ENCODE measurements at places on chromosomes 3 and 15. TPM values are rescaled to one million over a fixed set of nuclear protein-coding genes. Genes with fewer than 3 reads are reported as not detected.

DNA sequence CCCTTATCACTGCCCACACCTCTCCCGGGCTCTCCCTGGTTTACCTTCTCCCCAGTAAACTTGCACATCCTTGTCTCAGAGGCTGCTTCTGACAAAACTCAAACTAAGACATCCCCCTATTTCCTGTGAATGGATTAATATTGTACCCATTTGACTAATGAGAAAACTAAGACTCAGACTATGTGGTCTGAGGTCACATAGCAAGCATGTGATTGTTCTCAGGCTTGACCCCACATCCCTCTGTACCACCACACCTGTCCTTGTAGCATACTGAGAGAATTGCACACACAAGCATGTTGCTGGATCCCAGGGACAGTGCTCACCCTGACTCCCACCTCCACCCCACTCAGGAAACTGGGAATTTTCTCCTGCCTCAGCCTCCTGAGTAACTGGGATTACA lies 90.7 kb upstream of the HES1 start:
- H3K36me3 ChIP-seq, result no peaks in the 10 kb centered on the region
- no peak overlapping the region for H3K27ac ChIP-seq
- no peaks in the 10 kb centered on the region for H3K4me1 ChIP-seq
- DNase-seq, result no peak
- no peaks in the 10 kb centered on the region for H3K27me3 ChIP-seq
- H3K4me3 ChIP-seq, result no peak overlapping the region

- H3K4me3 ChIP-seq, result no peak overlapping the region
- H3K27ac ChIP-seq, result peak overlapping the region; percentile 64
Observed at GRCh38 chr15:85457392-85457968, 77.1 kb downstream of the AKAP13 start.

DNA sequence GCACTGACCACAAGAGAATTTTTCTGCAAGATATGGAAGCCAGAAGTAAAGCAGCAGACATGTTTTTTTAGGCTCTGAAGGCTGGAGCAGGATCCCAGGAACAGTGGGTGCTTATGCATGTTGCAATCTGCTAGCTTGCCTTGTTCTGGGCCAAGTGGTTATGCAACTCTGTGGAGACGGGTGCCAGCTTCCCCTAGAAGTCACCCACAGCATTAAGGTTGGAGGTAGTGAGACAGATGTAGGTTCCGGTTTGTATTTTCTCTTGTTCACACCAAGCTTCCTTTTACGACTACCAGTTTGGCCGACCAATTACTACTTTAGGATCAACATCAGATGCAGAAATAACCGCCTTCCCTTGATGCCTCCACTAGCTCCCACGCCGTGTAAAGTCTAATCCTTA lies 11.1 kb downstream of the DPH3 start:
- no peaks in the 10 kb centered on the region for H3K4me1 ChIP-seq
- peak; percentile 84 for DNase-seq
- H3K4me3 ChIP-seq, result no peak overlapping the region
- no peak overlapping the region for H3K27ac ChIP-seq
- H3K36me3 ChIP-seq, result no peaks in the 10 kb centered on the region
- H3K27me3 ChIP-seq, result no peaks in the 10 kb centered on the region

Gene GRIP2
- polyA plus RNA-seq, result 0.23 TPM

DNA sequence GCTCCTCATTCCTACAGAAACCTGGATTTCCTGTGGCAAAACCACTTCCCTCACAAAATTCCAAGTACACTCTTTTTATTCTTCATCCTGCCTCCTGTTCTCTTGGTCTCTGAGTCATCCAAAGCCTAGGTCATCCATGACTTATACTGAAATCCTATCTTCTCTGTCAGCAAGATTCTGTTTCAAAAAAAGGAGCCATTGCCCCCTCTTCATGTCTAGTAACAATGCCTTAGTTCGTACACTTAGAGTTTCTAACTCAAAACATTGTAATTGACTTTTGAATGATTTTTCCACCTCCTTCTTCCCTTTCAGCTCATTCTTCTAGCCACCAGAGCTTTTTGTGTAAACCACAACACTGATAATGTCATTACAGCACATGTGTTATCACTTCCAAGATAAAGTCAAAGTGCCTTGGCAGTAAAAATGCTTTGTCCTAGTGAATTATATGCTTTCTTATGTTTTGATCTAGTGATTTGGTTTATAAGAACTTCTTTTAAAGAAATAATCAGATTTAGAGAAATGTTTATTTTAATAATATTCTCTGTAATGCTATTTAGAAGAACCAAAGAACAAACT lies 256.5 kb upstream of the NECTIN3 start:
- no peaks in the 10 kb centered on the region for H3K4me1 ChIP-seq
- DNase-seq, result no peak
- H3K27me3 ChIP-seq, result no peaks in the 10 kb centered on the region
- no peak overlapping the region for H3K4me3 ChIP-seq
- no peaks in the 10 kb centered on the region for H3K36me3 ChIP-seq
- no peak overlapping the region for H3K27ac ChIP-seq

- H3K27me3 ChIP-seq, result no peaks in the 10 kb centered on the region
- H3K4me3 ChIP-seq, result no peak overlapping the region
- no peak for DNase-seq
- H3K36me3 ChIP-seq, result peaks cover 11% of the 10 kb centered on the region
Observed at GRCh38 chr15:70045045-70045444, 52.7 kb downstream of the TLE3 start.

Gene FANCD2OS
- not detected for polyA plus RNA-seq

Gene ARNT2
- 1.8 TPM for polyA plus RNA-seq

GRCh38 chr3:107198581-107199181 lies 178.6 kb upstream of the CCDC54 start:
- DNase-seq, result no peak
- no peaks in the 10 kb centered on the region for H3K27me3 ChIP-seq
- H3K27ac ChIP-seq, result peak overlapping the region; percentile 55

DNA sequence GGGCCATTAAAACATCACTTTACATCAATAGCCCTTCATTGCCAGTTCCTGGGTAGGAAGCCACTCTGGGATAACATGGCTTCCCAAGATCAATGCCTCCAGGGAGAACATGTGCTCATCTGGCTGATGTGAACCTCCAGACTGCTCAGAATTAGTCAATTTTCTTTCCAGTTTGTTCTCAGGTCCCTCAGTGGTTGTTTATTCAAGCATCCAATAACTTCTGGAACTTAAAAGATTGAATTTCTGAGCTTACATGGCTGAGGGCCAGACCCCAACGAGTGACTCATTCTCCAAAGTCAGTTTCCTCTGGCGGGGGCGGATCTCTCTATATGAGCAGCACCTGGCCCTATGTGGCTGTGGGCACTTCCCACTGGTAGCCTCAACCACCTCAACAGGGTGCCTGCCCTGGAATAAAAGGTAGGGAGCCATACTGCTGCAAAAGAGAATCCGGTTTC lies 34.0 kb downstream of the LYZL4 start:
- H3K36me3 ChIP-seq, result no peaks in the 10 kb centered on the region
- H3K27me3 ChIP-seq, result no peaks in the 10 kb centered on the region
- no peak overlapping the region for H3K4me3 ChIP-seq
- DNase-seq, result no peak
- H3K4me1 ChIP-seq, result no peaks in the 10 kb centered on the region
- H3K27ac ChIP-seq, result no peak overlapping the region

DNA sequence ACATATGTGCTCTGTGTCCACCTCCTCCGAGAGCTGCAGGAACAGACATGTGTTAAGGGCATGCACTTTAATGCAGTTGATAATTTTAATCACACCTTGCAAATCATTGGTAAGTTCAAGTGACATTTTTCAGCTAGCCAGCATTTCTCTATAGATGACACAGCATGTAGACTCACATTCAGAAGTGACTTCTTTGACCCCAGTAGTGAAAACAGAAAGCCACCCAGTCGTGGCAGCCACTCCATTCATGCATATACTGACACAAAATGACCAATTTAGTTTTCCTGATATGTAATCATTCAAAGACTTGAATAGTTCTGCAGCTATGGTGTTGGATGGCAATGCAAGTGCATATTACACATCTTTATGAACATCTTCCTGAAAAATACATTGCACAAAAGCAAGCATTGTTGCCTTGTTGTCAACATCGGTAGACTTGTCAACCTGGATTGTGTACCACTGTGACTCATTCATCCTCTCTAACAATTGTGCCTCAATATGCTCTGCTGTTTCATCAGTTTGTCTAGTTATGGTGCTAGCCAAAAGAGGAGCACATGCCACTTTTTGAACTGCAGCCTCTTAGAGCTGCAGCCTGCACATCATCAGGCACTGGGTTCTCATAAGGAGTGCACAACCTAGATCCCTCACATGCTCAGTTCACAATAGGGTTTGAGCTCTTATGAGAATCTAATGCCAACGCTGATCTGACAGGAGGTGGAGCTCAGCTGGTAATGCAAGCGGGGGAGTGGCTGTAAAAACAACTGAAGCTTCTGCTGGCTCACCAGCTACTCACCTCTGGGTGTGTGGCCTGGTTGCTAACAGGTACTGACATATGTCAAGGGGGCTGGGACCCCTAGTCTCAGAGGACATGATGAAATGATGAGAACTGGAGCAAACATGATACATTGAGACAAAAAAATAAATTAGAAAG lies 622.0 kb downstream of the PYDC2 start:
- H3K4me1 ChIP-seq, result no peaks in the 10 kb centered on the region
- H3K27me3 ChIP-seq, result no peaks in the 10 kb centered on the region
- H3K4me3 ChIP-seq, result no peak overlapping the region
- no peak overlapping the region for H3K27ac ChIP-seq

Gene C15orf40
- 21.3 TPM for polyA plus RNA-seq
